Stimulated activated CD4-positive, alpha-beta T cell treated with anti-CD3 and anti-CD28 coated beads, Interleukin-1b, Interleukin-23, amount 100 ng/mL, for 1 hour (primary cell): ENCODE measurements at places on chromosomes 16 and 17.

- DNase-seq = no peak
Measured at GRCh38 chr17:1455291-1455796, 688 bp downstream of the CRK start.

- no peak for DNase-seq
Measured at GRCh38 chr17:77729587-77729986, 228.9 kb upstream of the TNRC6C start.

- no peak for DNase-seq
Measured at GRCh38 chr16:5615868-5616642, 518.5 kb upstream of the EEF2KMT start.

DNA sequence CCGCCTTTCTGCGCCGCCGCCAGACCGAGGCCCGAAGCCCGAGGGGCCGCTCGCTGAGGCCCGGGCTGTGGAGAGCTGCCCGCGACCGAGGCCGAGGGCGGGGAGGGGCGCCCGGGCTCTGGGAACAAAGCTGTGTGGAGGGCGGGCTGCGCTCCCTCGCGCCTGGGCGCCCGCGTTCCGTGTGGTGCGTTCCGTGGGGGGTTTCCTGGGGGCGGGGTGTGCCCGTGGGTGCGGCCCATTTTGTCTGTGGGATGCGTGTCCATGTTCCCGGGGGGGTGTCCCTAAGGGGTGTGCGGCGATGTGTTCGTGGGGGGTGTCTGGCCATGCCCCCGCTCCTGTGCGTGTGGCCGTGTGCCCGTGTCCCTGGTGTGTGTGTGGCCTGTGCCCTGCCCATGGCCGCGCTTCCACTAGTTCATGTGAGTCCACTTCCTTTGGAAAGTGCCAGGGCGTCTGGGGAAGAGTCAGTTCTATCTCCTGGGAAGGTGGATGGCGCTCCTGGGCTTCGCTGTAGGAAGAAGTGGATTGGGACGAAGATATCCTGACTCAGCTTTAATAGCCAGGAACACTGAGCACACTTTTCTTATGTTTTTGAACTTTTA is 520 bp downstream of the JPT2 start:
- DNase-seq = peak; percentile 14

- no peak for DNase-seq
Measured at GRCh38 chr17:4293572-4293971, 29.8 kb upstream of the ANKFY1 start.

GRCh38 chr17:3765981-3766380 is 35.0 kb downstream of the ITGAE start:
- DNase-seq = no peak

DNA sequence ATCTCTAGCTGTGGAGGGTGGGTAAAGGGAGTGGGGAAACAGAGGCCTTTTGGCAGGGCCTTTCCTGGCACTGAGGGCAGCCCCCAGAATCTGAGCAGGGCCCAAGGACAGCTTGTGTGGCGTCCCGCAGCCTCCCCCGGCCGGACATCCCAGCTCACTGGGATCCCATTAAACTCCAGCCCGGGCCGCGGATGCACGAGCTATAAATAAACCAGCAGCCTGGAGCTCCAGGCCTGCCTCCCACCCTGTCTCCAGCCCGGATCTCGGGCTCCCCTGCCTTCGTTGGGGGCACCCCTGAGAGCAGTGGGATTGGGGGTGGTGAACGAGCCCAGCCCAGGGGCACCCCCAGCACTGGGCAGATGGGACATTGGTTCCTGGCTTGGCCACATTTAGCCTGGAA is 13.8 kb upstream of the AATK start:
- DNase-seq = no peak

- DNase-seq = no peak
Measured at GRCh38 chr17:65750631-65751115, 189.2 kb upstream of the AXIN2 start.

- DNase-seq = no peak
Measured at GRCh38 chr16:82954224-82954929, 327.6 kb downstream of the CDH13 start.

GRCh38 chr16:9050102-9050830 is 41.2 kb upstream of the HAPSTR1 start:
- DNase-seq = no peak

- DNase-seq = no peak
Measured at GRCh38 chr16:79528338-79528737, 72.2 kb downstream of the MAF start.

GRCh38 chr17:36544044-36544306 is 744 bp upstream of the GGNBP2 start:
- no peak for DNase-seq

GRCh38 chr16:70578035-70578434 is 54.4 kb downstream of the SF3B3 start:
- DNase-seq = no peak

GRCh38 chr17:49699966-49700575 is 7.7 kb downstream of the SLC35B1 start:
- no peak for DNase-seq

DNA sequence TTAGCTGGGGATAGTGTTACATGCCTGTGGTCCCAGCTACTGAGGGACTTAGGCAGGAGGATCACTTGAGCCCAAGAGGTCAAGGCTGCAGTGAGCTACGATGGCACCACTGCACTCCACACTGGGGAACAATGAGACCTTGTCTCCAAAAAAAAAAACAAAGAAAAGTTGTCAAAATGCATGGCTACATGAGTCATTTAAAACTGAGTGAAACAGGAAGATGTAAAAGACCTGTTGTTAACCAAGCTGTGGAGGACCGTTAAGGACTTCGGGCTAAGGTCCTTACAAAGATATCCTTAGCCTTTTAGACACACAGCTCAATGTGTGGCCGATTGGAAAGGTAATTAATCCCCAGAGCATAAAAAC is 25.1 kb downstream of the ZP2 start:
- DNase-seq = no peak

DNA sequence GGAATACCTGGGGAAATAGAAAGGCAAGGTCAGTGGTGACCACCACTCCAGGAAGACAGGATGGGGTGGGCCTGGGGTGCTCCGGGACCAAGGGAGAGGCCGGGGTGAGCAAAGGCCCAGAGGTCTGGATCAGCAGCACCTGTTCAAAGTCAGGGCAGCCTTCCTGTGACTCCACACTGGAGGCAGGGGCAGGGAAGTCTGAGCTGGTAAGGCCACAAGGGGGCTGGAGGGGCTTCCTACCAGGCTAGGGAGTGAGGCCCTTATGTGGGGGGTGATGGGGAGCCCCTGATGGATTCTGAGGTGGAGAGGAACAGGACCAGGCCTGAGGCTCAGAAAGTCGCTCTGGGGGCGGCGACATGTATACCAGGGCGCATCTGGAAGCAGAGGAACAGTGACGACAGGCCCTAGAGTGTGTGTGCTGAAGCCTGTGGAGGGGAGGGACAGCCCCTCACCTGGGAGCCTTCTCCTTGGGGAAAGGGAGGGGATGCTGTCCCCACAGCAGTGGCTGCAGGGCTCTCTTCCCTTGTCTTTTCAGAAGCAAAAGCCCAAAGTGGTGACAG is 3.7 kb downstream of the C16orf78 start:
- DNase-seq = no peak

DNA sequence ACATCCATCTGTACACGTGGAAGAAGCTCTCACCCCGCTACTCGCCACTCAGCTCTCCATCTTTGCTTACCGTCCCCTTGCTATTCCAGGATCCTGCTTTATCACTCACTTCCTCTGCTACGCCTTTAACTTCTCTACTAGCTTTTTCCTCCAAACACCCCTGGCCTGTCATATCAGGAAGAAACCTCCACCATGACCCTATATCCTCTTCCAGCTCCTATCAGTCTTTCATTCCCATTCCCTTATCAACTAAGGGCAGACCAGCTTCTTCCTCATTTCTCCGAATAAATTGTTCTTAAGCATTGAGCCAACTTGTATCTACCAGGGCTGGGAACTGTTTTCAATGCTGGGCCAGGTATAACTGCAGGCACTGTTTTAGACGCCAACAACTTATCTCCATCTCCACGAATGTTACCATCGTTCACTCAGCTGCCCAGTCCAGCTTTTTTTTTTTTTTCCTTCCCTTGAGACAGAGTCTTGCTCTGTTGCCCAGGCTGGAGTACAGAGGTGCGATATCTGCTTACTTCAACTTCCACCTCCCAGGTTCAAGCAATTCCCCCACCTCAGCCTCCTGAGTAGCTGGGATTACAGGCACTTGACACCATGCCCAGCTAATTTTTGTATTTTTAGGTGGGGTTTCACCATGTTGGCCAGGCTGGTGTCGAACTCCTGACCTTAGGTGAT is 4.3 kb downstream of the IQCK start:
- DNase-seq = no peak

DNA sequence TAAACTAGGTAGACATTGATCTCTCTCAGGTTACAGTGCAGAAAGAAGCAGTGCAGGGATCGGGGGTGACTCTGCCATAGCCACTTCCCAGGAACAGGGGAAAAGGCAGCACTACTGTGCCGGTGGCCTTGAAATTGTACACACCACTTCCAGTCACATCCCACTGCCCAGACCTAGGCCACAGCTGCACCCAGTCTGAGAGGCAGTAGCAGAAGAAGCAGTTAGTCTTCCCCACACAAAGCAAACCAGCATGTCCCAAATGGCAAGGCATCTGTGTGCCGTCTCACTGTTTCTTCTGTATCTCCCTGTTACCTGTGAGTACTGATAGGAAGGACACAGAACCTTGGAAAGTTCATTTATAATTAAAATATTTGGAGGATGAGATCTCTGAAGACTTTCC is 47.0 kb downstream of the TMC6 start:
- DNase-seq = no peak
